Nasal cavity respiratory epithelium epithelial cell of viscerocranial mucosa (primary cell): ENCODE measurements at places on chromosomes 3 and 15. TPM values are rescaled to one million over a fixed set of nuclear protein-coding genes. Genes with fewer than 3 reads are reported as not detected.

Gene FANCI
- 5.3 and 6.2 TPM in 2 replicates for total RNA-seq

Gene ROPN1
- not detected in 2 replicates for total RNA-seq

Gene P2RY13
- not detected in 2 replicates for total RNA-seq

Gene LMLN
- 3.4 and 9.0 TPM in 2 replicates for total RNA-seq

Gene MOBP
- not detected in 2 replicates for total RNA-seq

Gene CYP1A2
- not detected in 2 replicates for total RNA-seq

Gene WDR49
- 0.07 and 0.34 TPM in 2 replicates for total RNA-seq

Gene RETNLB
- not detected in 2 replicates for total RNA-seq

Gene SUCLG2
- total RNA-seq, result 29.4 and 47.1 TPM in 2 replicates
